Fibroblast of skin of right quadriceps (primary cell): ENCODE measurements at places on chromosomes 1 and 21.

DNA sequence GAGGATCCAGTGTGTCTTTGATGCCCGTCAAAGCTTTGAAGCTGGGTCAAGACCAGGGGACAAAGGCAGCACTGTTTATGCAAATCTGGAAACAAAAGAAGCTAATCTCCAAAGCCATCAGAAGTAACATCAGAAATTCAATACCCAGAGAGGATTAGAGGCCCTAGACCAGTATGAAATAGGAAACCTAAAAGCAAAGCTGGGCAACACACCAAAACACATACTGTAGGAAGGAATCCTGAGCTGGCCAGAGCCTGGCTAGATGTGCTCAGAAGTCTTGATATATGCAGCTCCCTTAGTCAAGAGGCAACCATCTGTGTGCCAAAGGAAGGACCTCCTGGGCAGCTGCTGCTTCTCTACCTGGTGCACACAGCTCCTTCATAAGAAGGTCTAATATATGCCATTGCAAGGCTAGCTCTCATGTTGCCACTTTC, 12.3 kb downstream of the COLGALT2 start:
- DNase-seq = peak; percentile 86

DNA sequence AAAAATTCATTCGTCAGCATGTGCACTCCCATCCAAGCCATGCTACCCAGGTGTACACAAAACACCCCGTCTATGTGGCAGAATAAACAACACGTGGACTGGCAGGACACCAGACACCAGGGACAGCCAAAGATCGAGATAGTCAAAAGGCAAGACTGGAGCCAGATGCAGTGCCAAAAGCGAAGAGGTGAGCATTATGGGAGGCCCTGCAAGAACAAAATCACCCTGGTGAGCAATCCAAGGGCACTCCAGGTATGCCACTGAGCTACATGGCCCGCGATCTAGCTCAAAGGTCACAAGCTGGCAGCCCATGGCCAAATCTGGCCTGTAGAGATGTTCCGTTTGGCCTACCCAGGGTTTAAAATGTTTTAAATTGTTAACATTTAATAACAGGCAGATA, 33.7 kb downstream of the PLPP3 start:
- no peak for DNase-seq

GRCh38 chr1:116006486-116006964, 30.2 kb downstream of the SLC22A15 start:
- DNase-seq = no peak

GRCh38 chr1:91827459-91828321, 58.3 kb downstream of the TGFBR3 start:
- DNase-seq = no peak

- DNase-seq = no peak
Observed at GRCh38 chr1:36475341-36475740, 7.4 kb downstream of the CSF3R start.

- DNase-seq = no peak
Observed at GRCh38 chr1:205668951-205669340, 11.4 kb downstream of the SLC45A3 start.

GRCh38 chr1:115242543-115242942, 95.5 kb downstream of the NGF start:
- DNase-seq = no peak

DNA sequence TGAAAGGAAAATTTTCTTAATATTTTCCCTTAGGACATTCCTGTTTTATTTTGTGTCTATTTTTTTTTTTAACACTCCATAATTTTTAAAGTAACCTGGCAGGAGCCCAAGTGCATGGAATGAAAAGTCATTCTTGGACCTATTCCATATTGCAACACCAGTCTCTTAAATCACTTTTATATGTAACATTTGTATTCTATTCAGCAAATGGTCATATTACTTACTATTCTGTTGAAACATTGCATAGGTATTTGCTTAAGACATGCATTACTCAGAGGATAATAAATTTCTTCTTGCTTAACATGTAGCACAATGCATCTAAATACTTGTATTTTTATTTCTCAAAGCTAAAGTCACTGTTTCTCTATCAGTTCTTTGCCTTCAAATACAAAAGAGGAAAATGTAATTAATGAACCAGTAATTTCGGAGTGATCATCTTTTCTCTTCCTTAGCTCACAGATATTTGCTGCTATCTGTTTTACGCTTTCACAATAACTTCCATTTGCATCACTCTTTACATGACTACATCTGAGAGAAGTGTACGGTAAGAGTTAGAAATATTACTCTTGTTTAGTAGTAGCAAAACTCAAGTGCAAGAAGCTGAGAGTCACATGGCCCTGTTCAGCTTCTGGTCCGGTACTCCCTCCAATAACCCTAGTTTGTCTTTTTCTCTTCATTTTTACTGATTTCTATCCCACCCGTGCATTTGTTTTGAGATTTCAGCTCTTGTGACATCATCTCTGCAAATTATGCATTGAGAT, 394.8 kb downstream of the USP25 start:
- peak; percentile 98 for DNase-seq
